ENCODE measurements at places on chromosomes 2 and 18.

GRCh38 chr18:28890791-28891190 lies 713.9 kb upstream of the CDH2 start:
- H3K4me1 ChIP-seq, result no peaks in the 10 kb centered on the region
- H3K4me3 ChIP-seq, result no peak overlapping the region
- no peak overlapping the region for H3K27ac ChIP-seq

GRCh38 chr2:18484625-18485024 lies 75.8 kb downstream of the RDH14 start:
- H3K36me3 ChIP-seq, result no peaks in the 10 kb centered on the region
- no peaks in the 10 kb centered on the region for H3K4me1 ChIP-seq
- DNase-seq, result no peak
- no peak overlapping the region for H3K27ac ChIP-seq

DNA sequence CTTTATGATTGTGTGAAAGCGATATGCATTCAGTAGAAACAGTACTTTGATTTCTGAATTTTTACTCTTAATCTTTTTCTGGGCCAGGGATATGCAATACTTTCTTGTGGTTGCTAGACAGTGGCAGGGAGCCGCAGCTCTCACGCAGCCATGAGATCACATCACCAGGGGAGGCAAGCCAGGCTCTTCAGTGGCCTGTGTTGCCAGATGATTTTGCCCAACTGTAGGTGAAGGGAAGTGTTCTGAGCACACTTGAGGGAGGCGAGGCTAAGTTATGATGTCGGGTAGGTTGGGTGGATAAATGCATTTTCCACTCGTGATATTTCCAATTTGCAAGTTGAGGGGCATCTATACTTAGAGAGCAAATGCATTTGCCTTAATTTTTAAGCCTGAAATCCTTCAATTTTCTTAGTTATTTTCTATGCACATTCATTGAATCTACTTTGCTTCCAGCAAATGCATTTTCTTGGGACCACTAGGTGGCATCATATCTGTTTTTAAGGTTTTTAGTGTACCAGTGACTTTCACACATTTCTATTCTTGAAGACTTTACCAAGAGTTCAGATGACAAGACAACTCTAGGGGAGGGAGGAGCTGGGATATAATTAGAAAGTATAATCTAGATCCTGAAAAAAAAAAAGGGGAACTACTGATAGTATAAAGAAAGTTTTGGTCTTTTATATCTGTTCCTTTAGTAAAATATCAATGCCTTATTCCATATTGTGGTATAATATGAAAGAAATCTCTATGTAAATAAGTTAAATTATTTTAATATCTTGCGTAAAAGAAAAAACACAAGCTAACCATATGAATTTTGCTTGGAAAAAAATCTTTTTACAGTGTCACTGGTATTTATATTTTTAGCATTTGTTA lies 643.3 kb downstream of the SOCS6 start:
- no peak overlapping the region for H3K4me3 ChIP-seq
- H3K4me1 ChIP-seq, result peaks cover 11% of the 10 kb centered on the region
- no peak overlapping the region for H3K27ac ChIP-seq
- H3K36me3 ChIP-seq, result no peaks in the 10 kb centered on the region
- peak; percentile 72 for DNase-seq

- no peaks in the 10 kb centered on the region for H3K4me1 ChIP-seq
- no peak overlapping the region for H3K27ac ChIP-seq
- H3K27me3 ChIP-seq, result peaks cover 14% of the 10 kb centered on the region
- no peak for DNase-seq
These were observed 5.5 kb upstream of the TUBB6 start for GRCh38 chr18:12302391-12303147.

- no peaks in the 10 kb centered on the region for H3K27me3 ChIP-seq
- no peaks in the 10 kb centered on the region for H3K36me3 ChIP-seq
- H3K4me1 ChIP-seq, result no peaks in the 10 kb centered on the region
- no peak overlapping the region for H3K27ac ChIP-seq
- no peak overlapping the region for H3K4me3 ChIP-seq
- DNase-seq, result no peak
These were observed 535.4 kb downstream of the PID1 start for GRCh38 chr2:228735697-228736096.

DNA sequence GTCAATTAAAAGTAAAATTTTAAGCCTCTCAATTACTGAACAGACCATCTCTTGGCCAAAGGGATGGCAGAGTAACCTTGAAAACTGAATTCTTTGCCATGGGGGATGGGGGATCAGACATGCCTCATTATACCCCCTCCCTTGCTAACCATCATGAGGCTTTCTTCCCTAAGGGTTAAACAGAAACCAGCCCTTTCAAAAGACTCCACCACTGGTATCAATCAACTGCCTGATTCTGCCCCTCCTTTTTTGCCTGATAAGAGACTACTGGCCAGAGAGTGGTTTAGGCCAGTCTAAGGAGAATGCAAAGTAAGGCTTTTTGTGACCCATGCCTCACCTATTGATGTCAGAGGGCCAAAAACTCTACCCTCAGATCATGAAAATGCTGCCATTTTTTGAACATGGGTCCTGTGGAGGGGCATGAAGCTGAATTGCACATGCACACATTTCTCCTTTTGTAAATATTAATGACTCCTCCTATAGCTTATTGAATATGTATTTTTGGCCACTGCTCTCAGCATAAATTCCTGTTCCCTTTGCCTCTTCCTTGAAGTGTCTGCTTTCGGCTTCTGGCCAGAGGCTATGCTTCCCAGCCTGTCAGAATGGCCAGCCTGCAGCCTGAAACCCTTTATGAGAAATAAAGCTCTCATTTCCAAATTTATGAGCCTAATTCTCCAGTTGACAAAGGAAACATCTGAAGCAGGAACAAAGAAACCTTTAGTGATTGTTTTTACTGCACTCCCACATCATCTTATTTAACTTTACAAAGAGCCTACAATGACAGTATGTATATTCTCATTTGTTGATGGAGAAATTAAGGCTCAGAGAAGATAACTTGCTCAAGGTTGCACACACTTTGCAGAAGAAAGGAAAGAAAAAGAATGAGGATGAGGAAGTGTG lies 270.7 kb upstream of the CELF4 start:
- H3K36me3 ChIP-seq, result no peaks in the 10 kb centered on the region
- H3K27me3 ChIP-seq, result no peaks in the 10 kb centered on the region
- DNase-seq, result no peak
- H3K27ac ChIP-seq, result no peak overlapping the region
- H3K4me3 ChIP-seq, result no peak overlapping the region

DNA sequence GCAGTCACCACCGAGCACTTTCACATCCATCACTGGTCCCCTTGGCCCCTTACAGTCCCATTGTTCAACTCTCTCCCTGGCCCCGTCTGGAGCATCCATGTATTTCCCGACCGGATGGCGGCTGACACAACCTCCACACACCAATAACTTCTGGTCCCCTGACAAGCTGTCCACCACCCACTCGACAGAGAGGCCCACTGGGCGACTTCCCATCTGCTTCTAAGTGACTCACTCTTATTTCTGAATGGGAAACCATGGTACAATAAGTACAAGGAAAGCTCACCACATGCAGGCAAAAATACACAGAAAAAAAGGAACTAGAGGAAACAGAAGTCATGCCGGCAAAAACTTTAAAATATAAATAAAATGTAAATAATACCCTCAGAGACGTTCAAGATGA lies 82.9 kb upstream of the RAB12 start:
- no peak overlapping the region for H3K4me3 ChIP-seq
- DNase-seq, result no peak
- H3K4me1 ChIP-seq, result no peaks in the 10 kb centered on the region
- H3K27me3 ChIP-seq, result no peaks in the 10 kb centered on the region

- no peaks in the 10 kb centered on the region for H3K27me3 ChIP-seq
- H3K36me3 ChIP-seq, result no peaks in the 10 kb centered on the region
- no peak overlapping the region for H3K27ac ChIP-seq
- H3K4me3 ChIP-seq, result no peak overlapping the region
These were observed 23.3 kb upstream of the SIX3 start for GRCh38 chr2:44918095-44918775.

DNA sequence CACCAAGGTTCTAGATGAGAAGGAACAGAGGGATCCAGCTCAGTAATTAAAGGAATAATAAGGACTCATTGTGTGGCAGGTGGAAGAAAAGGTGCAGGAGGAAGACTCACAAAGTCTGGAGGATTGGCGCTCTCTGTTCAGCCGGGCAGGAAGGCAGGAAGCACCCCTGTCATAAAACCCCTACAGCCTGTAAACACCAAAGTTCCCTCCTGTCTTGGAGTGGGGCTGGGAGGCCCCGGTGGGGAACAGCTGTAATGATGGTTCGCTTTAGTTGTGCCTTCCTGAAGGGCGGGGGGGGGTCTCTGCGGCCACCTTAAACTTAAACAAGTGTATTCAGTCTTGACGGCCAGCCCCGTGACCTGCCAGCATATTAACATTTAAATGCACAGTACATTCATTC lies 84.3 kb downstream of the GBX2 start:
- H3K27me3 ChIP-seq, result no peaks in the 10 kb centered on the region
- no peak overlapping the region for H3K4me3 ChIP-seq
- no peaks in the 10 kb centered on the region for H3K36me3 ChIP-seq
- H3K4me1 ChIP-seq, result no peaks in the 10 kb centered on the region
- DNase-seq, result no peak

GRCh38 chr18:65754121-65754520 lies 3.3 kb downstream of the CDH7 start:
- H3K4me3 ChIP-seq, result no peak overlapping the region
- H3K36me3 ChIP-seq, result no peaks in the 10 kb centered on the region
- no peak overlapping the region for H3K27ac ChIP-seq
- DNase-seq, result no peak
- H3K4me1 ChIP-seq, result no peaks in the 10 kb centered on the region
- H3K27me3 ChIP-seq, result no peaks in the 10 kb centered on the region
